Esophagus squamous epithelium (tissue), 5 donors: ENCODE measurements at places on chromosomes 7 and 10.

DNA sequence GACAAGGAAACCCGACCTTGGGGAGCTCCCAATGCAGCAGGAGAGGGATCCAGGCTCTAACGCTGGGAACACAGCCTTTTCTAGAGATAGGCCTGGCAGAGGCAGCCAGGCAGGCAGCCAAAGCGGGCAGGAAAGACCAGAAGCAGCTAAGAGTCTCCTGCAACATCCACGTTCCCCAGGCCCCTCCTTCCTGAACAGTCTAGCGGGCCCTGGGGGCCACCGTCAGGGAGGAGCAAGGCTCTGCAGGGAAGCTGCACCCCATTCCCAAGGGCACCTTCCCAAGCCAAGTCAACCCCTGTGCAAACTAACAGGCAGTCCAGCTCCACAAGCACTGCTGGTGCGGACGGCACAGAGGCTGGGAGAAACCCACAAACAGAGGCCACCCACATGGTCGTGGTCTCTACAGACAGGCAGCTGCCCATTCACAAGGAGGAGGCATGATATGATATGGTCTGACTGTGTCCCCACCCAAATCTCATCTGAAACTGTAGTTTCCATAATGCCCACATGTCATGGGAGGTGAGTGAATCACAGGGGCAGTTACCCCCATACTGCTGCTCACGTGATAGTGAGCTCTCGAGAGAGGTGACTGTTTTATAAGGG is 115.7 kb downstream of the MAD1L1 start:
- DNase-seq = no peak

- DNase-seq = no peak
Measured at GRCh38 chr10:978826-979421, 9.3 kb upstream of the GTPBP4 start.

GRCh38 chr10:70565556-70566514 is 36.7 kb downstream of the PRF1 start:
- DNase-seq = no peak

- no peak for DNase-seq
Measured at GRCh38 chr7:140557809-140558518, 78.7 kb upstream of the MKRN1 start.

- no peak for DNase-seq
Measured at GRCh38 chr7:46855851-46856250, 726.1 kb downstream of the TNS3 start.

GRCh38 chr7:93629291-93629801 is 54.8 kb upstream of the CALCR start:
- no peak for DNase-seq

- no peak for DNase-seq
Measured at GRCh38 chr7:42093349-42093905, 143.6 kb downstream of the GLI3 start.
